ENCODE measurements at places on chromosomes 5 and 9. TPM values are rescaled to one million over a fixed set of nuclear protein-coding genes. Genes with fewer than 3 reads are reported as not detected.

The RHOBTB3 gene
- total RNA-seq: 154 TPM

The SCGB3A2 gene
- total RNA-seq: not detected

The FOXD4 gene
- 0.13 TPM for total RNA-seq

The GTF3C4 gene
- total RNA-seq: 19.0 TPM

The RNF224 gene
- total RNA-seq: 0.07 TPM

Measured in smooth muscle cell of the pulmonary artery (primary cell).